ENCODE measurements at places on chromosomes 7 and 10.

DNA sequence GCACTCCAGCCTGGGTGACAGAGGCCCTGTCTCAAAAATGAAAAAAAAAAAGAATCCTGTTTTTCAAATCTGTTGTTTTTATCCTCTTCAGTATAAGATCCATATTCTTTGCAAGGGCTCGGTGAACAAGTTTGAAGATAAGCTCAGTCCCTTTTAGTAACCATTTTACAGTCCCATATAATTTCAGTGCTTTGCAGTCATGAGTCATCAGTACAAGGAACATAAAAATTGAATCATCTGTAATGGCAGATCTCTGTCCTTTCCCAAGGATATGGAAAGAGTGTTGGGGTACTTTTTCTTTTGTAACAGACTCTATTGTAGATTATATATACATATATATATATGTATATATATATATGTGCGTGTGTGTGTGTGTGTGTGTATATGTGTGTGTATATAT lies 52.2 kb upstream of the ZPBP start:
- no peak for DNase-seq

DNA sequence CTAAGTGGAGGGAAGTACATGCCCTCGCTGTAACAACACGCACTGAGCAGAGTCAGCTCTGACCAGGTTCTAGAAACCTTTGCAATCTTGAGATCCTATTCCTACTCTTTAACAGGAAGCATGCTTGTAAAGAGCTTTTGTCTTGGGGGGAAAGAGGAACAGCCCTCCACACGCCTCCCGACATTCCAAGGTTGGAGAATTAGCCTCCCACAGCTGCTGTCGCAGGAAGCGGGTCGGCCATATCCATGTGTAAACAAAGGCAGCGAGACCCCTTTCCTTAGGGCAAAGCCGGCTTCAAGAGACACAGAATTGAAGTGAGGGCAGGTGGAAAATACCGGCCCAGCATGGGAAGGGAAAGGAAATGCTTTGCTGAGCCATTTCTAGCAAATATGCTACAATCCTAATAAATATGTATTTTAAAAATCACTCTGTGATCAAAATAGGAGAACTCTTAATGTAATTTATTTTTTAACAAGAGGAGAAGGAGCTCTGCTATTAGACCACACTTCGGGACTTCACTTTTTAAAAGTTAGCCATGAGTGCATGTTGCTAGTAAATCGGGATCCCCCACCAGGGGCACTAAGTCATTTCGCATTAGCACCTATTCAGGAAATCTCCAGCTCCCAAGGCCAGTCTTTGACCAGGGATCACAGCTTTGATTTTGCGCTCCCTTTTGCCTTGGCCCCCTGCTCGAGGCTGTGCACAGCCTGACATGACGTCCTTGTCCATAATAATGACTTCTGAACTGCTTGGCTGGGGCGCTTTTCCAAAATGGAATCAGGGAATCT lies 55.9 kb downstream of the FAM204A start:
- no peak for DNase-seq

DNA sequence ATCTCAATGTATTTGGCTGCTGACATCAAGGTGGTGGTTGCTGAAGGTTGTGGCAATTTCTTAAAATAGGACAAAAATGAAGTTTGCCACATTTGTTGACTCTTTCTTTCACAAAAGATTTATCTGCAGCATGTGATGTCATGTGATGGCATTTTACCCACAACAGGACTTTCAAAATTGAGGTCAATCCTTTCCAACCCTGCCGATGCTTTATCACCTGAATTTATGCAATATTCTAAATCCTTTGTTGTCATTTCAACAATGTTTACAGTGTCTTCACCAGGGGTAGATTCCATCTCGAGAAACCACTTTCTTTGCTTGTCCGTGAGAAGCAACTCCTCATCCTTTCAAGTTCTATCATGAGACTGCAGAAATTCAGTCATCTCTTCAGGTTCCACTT lies 40.6 kb upstream of the SLC16A12 start:
- DNase-seq, result no peak

DNA sequence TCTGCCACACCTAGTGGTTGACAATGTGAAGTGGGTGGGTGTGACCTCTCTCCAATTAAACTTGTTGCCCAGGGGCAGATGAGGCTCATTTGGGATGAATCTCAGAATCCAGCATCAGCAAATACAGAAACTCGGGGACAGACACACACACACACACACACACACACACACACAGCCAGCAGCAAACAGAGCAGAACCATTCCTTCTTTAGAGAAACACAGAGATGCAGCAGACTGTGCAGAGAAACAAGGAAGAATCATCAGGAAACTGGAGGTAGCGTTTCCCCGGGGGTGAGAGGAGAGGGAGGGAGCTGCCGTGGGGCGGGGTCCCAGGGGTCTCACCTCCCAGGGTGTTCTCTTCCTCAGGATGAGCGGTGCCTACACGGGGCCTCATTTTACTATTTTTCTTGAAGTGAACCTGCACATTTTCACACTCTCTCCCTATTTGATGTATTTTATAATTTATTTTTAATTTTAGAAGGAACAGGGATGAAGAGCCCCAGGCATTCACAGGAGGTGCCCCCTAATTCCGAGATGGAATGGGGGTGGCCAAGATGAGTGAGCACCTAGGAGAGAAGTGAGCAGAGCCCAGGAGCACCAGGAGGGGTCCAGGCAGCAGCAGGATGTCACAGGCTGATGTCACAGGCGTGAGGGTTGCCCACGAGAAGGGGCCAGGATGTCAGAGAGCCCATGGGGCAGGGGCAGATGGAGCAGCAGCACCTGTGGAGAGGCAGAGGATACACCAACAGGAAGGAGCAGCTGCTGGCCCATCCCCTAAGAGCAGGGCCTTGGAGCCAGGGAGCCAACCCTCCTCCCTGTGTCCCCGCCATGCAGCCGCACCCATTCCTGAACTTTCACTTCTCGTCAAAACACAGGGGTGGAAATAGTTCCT lies 85.3 kb upstream of the PPP2R2D start:
- no peak for DNase-seq

- DNase-seq, result no peak
These were observed 226.0 kb downstream of the C7orf25 start for GRCh38 chr7:42685911-42686310.

GRCh38 chr7:130256704-130257103 lies 10.0 kb upstream of the CPA2 start:
- no peak for DNase-seq
